ENCODE measurements at places on chromosomes 2 and 18.
A peak's percentile ranks its signal among the peaks of the same experiment; 100 is the strongest.

GRCh38 chr2:215697003-215697402 is 261.1 kb upstream of the FN1 start:
- DNase-seq: no peak

GRCh38 chr2:2043394-2043793 is 287.7 kb downstream of the MYT1L start:
- no peak for DNase-seq

GRCh38 chr2:230669386-230669950 is 43.2 kb upstream of the CAB39 start:
- DNase-seq: no peak

- peak; percentile 83 for DNase-seq
These were observed 15.6 kb upstream of the CEP68 start for GRCh38 chr2:65040400-65041261.

GRCh38 chr2:9071032-9071431 is 67.5 kb upstream of the MBOAT2 start:
- no peak for DNase-seq

- DNase-seq: peak; percentile 82
These were observed 209.4 kb upstream of the TRIB2 start for GRCh38 chr2:12507295-12507694.

GRCh38 chr2:64000630-64001381 is 18.4 kb downstream of the VPS54 start:
- no peak for DNase-seq

DNA sequence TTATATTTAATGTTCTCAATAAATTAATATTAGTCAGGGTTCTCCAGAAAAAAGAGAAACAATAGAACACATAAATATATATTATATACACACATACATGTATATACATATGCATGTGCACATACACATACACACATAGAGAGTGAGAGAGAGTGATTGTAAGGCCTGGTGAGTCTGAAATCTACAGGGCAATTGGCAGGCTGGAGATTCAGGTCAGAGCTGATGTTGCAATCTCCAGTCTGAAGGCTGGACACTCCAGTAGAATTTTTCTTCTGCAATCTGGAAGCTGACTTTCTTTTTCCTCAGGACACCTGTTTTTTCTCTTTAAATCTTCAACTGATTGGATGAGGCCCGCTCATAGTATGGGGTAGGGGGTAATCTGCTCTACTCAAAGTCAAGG is 3.2 kb downstream of the TMEM182 start:
- DNase-seq: no peak

DNA sequence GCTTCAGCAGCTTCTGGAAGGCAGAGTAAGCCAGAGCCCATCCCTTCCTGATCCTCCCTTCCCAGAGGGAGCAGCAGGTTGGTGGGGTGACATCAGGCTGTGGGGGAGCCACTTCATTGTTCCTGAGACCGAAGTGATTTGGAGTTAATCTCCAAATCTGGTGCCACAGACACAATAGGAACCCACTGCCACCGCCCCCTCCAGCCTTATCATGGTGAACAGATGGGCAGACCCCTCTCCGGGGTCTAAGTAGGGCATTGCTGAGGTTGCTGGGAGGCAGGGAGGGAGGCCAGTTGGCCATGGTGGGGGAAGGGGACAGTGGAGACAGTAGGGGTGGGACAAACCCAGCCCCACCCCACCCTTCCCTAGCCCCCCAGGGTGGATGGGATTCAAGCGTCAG is 25.6 kb upstream of the SLC35F6 start:
- DNase-seq: no peak

GRCh38 chr2:64966839-64967238 is 22.4 kb upstream of the SLC1A4 start:
- DNase-seq: no peak

GRCh38 chr2:156666130-156666785 is 230.1 kb downstream of the GPD2 start:
- no peak for DNase-seq

GRCh38 chr18:79384834-79385233 is 10.9 kb upstream of the NFATC1 start:
- no peak for DNase-seq

DNA sequence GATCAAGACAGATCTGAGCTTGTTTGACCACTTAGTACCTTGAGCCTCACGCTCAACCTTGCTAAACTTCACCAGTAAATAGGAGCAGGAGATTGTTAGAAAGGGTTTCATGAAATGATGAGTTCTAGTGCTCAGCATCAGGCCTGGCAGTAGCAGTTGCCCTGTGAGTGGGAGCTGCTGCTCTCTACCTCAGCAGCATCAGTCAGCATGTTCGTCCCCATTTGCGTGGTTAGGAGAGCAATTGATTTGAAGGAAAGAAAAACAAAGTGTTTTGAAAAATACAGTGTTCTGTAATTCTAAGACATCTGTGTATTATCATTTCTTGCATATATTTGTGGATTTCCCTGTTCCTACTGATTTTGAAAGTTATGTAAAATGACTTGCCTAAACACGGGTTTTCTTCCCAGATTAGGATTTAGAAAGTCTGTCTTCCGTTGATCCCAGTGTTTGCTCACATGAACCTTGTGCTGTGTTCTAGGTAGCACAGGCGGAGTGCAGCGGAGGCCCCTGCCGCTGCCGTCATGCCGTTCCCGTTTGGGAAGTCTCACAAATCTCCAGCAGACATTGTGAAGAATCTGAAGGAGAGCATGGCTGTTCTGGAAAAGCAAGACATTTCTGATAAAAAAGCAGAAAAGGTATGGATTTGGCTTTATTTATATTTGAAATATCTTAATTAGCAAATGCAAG is 47.0 kb downstream of the CAB39 start:
- peak; percentile 9 for DNase-seq

GRCh38 chr2:127437056-127437455 is 18.8 kb downstream of the PROC start:
- DNase-seq: no peak

DNA sequence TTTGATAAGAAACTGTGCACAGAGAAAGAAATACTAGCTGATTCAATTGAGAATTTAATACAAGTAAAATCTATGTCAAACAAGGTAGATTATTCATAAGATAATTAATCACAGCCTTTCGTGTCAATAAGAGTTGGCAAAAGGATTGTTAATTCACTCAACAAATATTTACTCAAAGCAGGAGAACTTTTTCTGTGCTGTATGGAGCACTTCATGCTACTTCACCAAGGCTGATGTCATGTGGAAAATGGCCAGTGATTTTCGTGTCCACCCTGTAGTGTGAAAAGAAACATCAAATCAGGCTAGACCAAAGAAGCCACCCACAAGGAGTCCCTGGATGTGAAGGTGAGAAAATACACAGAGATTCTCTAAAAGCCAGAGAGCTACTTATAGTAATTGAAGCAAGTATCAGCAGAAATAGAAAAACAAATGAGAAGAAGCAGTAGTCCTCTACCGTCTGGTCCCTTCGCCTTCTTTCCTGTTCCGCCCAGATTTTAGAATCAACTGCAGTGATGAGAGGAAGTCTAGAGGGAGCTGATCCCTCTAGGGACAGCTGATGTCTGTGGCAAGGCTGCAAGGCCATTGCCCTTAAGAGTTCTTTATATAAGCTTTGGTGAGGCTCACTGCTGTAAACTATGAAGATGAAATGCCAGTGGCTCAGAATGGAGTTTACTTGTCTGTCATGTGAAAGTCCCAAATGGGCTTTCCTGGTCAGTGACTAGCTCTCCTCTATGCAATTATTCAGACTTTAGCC is 201.3 kb upstream of the APCDD1 start:
- no peak for DNase-seq

DNA sequence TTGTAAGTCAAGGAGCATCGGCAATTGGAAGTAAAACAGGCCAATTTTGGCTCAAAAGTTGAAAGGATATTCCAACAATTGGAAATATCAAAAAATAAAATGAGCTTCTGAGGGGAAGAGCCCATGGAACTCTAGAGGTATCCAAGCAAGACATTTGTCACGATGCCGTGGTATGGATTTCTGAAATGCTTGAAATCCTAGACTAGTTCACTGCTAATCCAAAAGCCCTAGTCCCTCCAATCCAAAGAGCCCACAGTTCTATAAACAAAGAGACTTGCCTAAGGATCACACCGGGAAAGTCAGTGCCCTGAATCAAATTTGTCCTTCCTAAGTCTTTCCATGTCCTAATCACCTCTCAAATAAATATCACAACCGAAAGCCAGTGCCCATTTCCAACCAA is 85.1 kb downstream of the CLHC1 start:
- DNase-seq: no peak

DNA sequence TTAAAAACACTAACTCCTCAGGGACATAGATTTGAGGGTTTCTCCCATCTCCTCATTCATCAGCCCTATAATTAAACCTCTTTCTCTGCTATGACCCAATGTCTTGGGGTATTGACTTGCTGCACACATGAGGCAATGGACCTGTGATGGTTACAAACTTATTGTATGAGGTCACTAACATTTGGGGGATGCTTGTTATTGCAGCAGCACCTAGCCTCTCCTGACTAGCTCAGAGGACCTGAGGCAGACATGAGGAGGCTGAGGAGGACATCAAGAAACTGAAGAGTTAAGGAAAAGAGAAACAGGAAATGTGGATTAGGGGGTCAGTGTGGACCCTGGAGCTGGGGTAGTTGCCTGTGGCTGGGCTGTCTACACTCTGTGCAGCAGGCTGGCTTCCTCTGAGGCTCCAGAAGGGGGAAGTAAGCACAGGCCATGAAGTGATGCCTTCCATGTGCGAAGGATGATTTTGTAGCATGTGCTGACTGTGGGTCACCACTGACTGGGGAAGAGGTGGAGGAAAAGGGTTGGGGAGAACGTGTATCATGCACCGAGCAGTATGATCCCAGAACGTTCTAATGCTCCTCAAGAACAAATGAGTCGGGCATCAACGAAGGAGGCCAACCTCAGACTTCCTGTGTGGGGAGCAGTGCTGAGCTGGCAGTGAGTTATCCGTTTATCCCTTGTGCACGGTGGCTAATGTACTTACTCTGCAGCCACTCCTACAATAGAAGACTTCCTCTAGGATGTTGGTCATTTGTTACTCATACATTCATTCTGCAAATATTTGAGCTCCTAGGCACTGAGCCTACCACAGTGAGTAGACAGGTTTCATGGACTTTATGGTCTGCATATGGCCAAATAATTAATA is 42.1 kb upstream of the RFX8 start:
- DNase-seq: peak; percentile 40

- DNase-seq: no peak
These were observed 131.4 kb upstream of the ITGB6 start for GRCh38 chr2:160331258-160332025.

DNA sequence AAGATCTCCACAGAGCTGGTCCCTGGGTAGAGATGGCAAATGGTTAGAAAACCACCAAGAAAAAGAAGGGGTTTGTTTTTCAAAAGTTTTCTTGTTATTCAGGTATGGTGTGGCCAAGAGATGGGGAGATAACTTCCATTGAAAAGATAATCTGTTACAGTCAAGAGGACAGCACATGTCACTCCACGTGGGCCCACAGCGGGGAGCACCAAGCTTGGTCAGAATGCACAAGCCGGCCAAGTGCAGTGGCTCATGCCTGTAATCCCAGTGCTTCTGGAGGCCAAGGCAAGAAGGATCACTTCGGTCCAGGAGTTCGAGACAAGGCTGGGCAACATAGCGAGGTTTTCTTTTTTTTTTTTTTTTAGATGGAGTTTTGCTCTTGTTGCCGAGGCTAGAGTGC is 6.0 kb upstream of the LCLAT1 start:
- DNase-seq: no peak

GRCh38 chr2:230552181-230552580 is 136.2 kb downstream of the SP100 start:
- no peak for DNase-seq

DNA sequence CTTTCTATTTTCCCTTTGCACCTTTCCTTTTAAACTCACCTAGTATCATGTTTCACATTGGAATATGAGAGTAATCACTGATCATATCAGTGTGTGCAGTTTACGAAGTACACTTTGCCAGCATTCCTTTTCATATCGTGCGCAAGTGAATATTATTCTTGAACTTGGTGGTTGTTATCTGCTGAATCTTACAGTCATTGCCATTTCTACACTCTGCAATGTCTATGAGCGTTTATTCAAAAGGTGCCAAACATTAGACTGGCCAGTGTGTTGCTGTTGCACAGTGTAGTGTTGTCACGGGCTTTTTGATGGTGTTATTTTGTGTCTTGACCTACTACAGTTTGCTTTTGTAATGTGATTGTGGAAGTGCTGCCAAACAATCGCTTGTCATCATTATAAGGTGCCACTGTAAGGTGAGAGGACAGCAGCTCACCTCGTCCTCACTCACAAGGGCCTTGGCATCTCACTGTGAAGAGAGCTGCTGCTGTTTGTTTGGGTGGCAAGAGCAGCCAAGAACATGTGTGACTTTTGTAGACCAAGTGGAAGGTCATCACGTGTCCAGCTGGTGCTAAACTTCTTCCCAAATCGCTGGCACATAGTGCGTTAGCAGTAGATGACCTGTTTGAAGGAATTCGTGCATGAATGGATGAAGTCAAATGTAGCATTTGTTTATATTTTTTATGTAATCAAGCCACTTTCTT is 113.3 kb downstream of the MYO1B start:
- DNase-seq: no peak

GRCh38 chr2:10449838-10450691 is 1.9 kb upstream of the ODC1 start:
- DNase-seq: no peak

GRCh38 chr2:12052796-12053195 is 306.4 kb downstream of the LPIN1 start:
- DNase-seq: no peak

DNA sequence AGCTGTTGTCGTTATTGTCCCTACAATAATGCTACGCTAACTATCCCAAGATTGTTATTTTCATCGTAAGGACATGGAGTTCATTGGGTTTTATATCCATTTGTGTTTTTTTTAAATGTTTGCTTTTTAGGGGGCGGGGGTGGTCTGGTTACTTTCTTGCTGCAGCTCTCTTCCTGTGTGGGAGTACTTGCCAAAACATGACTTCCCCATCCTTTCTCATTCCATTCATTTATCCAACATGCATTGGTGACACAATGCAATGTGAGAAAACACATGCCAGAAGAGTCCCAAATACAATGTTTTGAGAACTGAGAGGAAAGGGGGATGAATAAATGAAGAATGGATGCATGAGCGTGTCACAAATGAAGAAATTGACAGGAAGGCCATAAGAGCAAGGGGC is 55.9 kb downstream of the E2F6 start:
- no peak for DNase-seq

DNA sequence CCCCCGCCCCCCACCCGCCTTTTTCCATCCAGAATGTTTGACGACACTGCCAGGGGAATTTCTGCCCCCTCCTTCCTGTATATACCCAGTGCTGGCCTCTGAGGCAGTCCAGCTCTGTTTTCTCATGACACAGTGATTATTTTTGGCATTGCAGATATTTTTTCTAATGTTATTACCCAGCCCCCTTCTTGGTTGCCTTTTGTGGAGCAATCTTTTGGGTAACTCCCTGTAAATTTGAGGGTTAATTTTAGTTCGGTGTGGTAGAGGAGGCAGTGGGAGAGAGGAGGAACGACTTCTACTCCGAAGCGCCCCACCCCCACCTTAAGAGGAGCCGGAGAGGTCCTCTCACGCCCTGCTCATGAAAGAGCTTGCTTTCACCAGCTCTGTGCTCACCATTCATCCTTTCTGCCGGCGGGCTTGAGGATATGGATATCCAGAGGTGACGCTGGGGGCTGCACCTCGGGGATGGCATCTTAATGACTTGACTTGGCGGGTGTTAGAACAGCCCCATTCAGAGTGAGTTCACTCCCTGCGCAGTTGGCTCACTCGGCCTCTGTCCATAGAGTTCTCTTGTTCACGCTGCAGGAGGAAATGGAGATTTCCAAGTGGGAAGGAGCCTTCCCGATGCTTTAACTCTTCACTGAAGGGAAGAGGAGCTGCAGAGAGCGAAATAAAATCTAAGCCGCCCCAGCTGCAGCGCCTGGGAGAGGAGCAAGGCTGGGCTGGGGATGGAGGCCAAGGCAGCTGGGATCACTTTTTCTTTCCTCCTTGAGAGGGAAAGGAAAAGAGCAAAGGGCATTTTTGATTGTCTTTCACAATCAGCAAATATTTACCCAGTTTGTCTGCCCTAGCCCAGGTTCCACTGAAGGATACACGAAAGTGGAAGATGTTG is 38.4 kb downstream of the EPAS1 start:
- DNase-seq: no peak

All from CD4-positive, alpha-beta T cell treated with Interleukin-17A for 4 hours (primary cell).